ENCODE measurements at places on chromosomes 1 and 21. TPM values are rescaled to one million over a fixed set of nuclear protein-coding genes. Genes with fewer than 3 reads are reported as not detected.

Gene PLD5
- polyA plus RNA-seq = 1.2 TPM

Gene PDZK1
- polyA plus RNA-seq = 192 TPM

Gene LCE6A
- polyA plus RNA-seq = not detected

Gene PEX19
- 87.4 TPM for polyA plus RNA-seq

Gene SLAMF9
- polyA plus RNA-seq = not detected

Gene ARTN
- polyA plus RNA-seq = 1.2 TPM

DNA sequence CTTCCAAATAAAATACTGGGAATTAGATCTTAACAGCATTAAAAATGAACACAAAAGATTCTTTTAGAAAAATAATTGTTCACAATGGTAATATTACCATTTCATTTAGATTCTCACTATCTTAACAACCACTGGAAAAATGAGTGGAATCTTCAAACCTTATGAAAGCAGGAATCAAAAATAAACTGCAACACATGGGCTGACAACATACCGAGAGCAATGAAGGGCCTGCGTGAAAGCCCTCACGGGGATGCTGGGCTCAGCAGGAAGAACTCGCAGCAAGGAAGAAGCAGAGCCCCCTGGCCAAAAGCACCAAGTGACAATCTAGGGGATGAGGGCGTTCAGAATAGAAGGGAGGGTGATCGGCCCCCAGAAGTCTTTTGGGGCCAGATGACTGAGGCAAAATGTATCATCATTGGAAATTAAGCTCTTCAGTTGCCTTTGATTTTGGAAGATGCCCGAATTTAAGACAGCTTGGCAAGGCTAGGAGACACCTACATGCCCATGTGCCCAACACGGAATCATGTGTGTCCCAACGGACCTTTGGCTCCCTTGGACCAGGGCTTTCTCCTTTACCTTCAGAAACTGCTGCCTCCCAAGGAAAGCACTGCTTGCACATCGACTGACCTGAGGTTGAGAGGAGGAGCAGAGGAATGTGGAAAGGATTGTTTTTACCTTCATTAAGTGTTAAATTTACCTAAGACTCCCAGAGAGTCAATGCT lies 103.9 kb downstream of the TGFBR3 start:
- DNase-seq = no peak

GRCh38 chr1:97833881-97834280 lies 87.0 kb downstream of the DPYD start:
- DNase-seq = no peak

- no peak for DNase-seq
These were observed 444 bp upstream of the AGTRAP start for GRCh38 chr1:11735531-11735853.

DNA sequence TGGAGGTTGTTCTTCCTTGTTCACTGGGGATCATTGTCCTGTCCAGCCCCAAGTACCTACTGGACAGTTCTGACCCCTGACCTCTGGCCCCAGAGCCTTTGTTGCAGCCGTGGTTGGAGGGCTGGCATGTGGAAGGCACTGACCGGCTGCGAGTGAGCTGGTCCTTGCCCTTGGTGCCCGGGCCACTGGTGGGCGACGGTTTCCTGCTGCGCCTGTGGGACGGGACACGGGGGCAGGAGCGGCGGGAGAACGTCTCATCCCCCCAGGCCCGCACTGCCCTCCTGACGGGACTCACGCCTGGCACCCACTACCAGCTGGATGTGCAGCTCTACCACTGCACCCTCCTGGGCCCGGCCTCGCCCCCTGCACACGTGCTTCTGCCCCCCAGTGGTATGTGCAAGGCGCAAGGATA lies 11.4 kb downstream of the TIE1 start:
- no peak for DNase-seq

DNA sequence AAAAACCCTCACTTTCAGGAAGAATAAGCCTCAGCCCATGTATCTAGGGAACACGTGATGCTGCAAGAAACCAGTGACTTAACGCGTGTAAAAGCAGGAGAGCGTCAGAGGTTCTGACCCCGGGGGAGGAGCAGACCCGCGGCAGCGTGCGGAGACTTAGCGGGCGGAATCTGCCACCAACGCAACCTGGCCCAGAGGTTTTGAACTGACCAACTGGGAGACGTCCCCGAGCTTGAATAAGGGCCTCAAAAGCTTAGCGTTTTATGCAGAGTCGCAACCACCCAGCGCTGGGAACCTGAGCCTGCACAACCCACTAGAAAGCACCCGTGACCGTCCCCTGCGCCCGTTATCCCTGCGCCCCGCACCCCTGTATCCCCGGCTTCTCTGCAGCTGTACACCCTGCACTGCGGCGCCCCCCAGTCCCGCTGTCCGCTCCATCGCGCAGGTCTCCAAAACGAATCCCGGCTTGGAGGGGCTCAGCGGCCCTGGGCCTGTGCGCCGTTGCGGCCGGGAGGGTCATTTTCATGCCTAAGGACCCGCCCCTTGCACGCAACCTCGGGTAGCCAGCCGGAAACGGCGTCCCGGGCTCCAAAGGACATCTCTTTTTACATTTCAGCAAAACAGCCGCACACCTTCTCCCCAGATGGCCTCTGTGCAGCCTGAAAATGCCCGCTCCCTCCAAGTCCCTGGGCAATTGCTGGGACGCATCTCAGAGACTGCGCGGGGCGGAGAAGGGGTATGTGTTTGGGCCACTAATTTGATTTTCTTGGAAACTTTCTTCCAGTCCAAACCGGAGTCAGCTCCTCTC lies 29.4 kb upstream of the TRIM17 start:
- no peak for DNase-seq

Gene CLEC20A
- polyA plus RNA-seq = 0.30 TPM

Gene GCSAML
- polyA plus RNA-seq = 0.28 TPM

Gene FOXO6
- 1.2 TPM for polyA plus RNA-seq

- DNase-seq = no peak
These were observed 753.3 kb downstream of the LTN1 start for GRCh38 chr21:28239340-28239739.

- no peak for DNase-seq
These were observed 29.1 kb downstream of the OPRD1 start for GRCh38 chr1:28840928-28841544.

DNA sequence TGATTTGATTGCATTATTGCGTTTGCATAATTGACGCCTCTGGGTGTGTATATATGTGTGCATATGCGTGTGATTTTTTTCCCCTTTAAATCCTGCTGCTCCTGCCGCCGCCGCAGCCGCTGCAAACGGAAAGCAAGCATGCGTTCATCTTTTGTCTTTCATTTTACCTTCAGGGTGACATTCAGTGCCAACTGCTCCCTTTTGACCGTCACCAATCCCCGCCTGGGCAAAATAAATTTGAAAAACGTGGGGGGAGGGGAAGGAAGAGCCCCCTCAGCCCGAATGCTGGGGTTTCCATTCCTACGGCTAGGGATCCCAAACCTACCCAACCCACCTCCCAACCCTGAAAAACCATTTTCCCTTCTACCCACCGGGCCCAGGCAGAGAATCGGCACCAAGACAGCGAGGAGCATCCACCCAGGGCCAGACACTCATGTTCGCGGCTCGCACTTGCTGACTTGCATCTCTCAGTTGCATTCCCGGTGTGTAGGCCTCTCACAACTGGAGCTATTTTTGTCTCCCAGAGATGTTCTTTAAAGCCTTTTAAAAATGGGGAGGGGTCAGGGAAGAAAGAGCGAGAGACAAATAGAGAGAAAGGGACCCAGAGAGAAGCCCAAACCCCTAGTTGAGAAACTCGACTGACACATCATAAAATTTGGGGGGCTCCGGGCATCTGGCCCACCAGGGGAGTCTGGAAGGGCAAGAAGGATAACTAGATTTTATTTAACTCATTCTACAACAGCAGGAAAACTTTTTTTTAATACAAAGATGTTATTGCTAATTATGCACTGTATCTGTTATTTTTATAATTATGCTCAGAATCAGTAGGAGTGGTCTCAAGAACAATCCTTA lies 367.1 kb upstream of the ESRRG start:
- DNase-seq = no peak

DNA sequence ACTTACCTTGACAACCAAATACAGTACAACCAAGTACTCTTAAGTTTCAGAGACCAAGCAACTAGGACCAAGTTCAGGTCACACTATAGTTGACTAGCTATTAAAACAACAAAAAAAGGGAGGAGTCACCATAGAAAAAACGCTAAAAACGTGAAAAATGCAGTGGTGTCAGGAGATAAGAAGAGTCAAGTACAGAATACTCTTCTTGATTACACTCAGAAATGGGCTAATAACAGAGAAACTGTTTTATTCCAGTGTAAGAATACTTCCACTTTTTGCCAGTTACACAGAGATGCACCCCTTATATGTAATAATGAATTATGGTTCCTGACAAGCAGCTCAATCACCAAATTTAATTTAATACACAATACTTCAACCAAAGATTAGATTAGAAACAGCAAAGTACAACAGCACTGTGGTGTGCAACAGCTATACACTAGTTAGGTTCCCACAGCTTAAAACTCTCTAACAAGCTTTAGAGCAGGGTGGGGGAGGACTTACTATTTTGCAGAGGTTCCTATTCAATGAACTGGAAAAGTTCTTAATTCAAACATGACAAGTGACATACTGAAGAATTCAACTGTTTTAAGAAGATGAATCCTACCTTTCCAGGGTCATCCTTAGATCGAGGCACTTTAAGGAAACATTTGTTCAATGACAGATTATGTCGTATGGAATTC lies 70.4 kb downstream of the FOXJ3 start:
- no peak for DNase-seq

Gene KIF21B
- polyA plus RNA-seq = 2.7 TPM

Gene CHIA
- polyA plus RNA-seq = not detected

Gene PALMD
- polyA plus RNA-seq = 2.6 TPM

- peak; percentile 79 for DNase-seq
These were observed 36.2 kb upstream of the BTG2 start for GRCh38 chr1:203268901-203269653.

DNA sequence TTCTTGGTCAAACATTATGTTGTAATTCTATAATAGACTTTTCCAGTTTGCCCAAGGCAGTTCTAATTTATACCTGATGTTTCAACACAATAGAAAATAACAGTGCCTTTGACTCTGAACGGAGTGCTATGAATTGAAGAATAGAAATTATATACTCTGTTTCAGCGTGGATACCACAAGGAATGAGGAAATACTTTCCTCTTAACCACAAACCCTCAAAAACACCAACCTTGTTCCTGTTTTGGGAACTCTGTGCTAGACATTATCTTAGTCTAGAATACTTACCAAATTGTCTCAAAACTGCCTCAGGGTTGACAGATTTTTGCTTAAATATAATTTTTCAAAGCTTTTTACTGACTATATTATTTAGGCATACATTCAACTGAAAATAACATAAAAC lies 1629.3 kb downstream of the MRPL39 start:
- DNase-seq = no peak

DNA sequence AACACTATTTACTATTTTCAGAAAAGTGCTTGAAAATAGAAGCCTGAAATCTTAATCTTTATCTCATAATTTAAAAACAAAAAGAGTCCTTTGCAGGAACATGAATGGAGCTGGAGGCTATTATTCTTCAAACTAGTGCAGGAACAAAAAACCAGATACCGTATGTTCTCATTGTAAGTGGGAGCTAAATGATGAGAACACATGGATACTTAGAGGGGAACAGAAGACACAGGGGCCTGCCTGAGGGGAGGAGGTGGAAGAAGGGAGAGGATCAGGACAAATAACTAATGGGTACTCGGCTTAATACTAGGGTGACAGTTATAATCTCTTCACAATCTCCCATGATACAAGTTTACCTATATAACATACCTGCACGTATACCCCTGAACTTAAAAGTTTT lies 176.3 kb downstream of the SDCCAG8 start:
- no peak for DNase-seq

Gene CACNA1S
- 0.53 TPM for polyA plus RNA-seq

Gene RGS8
- 0.12 TPM for polyA plus RNA-seq

Gene BEST4
- polyA plus RNA-seq = 0.96 TPM

- no peak for DNase-seq
These were observed 7.4 kb downstream of the LDLRAP1 start for GRCh38 chr1:25550683-25551310.

Gene CPTP
- 10.8 TPM for polyA plus RNA-seq

Gene SAMSN1
- polyA plus RNA-seq = 3.2 TPM

DNA sequence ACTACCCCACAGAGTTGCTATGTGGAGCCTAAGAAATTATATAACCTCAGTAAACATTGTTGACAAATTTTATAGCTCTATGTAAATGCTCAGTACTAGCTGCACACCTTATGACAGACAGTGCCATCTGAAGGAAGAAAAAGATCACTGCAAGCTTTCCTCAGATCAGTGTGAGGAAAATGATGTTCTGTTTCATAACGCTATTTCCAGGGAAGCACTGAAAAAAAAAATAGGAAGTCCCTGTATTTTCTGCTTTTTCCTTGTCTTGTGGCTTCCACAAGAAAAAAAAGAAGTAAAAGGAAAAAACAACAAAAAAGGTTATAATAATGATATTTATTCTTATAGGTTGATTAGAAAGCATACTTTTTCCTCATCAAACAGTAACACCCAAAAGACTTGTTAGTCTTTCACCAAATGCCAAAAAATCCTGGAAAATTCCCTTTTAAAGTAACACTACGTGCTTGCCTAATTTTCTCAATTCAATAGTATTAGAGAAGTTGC lies 23.2 kb downstream of the LYST start:
- peak; percentile 27 for DNase-seq

Gene SPRR3
- not detected for polyA plus RNA-seq

GRCh38 chr21:37009740-37010341 lies 3.3 kb downstream of the RIPPLY3 start:
- peak; percentile 83 for DNase-seq

GRCh38 chr1:209546390-209547085 lies 37.0 kb upstream of the CAMK1G start:
- no peak for DNase-seq

- no peak for DNase-seq
These were observed 346.5 kb upstream of the PLD5 start for GRCh38 chr1:242870966-242871365.

DNA sequence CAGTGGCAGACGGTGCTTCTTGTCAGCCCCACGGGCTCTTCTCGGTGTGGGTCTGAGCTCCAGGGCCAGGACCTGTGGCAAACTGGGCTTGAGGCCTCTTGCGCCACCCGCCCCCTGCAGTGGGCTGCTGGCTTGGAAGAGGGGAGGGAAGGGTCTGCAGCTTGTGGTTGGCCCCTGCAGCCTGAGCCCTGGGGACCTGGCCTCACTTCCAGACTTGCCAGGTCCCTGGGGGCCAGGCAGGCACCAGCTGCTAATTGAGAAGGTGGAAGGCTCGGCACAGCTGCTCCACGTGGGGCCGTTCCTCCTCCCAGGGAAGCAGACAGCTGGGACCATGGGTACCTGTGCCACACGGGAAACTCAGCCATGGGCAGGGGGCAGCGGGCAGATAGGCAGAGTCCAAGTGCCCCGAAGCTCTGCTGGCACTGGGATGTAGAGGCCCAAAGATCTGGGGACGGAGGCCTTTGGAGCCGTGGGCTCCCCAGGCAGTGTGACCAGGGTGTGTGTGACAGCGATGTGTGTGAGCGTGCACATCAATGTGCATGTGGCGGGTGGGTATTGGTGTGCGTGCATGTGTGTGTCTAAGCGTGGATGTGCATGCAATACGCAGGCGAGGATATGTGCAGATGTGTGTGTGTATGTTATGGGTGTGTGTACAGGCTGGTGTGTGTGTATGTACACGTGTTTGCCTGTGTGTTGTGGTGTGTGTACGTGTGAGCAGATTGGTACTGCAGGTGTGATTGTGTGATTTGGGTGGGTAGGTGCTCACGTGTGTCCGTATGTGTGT lies 39.3 kb downstream of the TP73 start:
- DNase-seq = no peak

Gene TEX38
- polyA plus RNA-seq = 0.62 TPM

Data from left kidney (tissue), 8 donors.